ENCODE measurements at places on chromosomes 3 and 15. TPM values are rescaled to one million over a fixed set of nuclear protein-coding genes. Genes with fewer than 3 reads are reported as not detected.

Gene CRABP1
- not detected for total RNA-seq

Gene SHISA5
- total RNA-seq: 214 TPM

Gene SCN5A
- total RNA-seq: 0.72 TPM

GRCh38 chr15:94760348-94760747 lies 529.0 kb downstream of the MCTP2 start:
- no peak overlapping the region for H3K27ac ChIP-seq
- H3K4me3 ChIP-seq: no peak overlapping the region
- H3K27me3 ChIP-seq: no peaks in the 10 kb centered on the region
- no peaks in the 10 kb centered on the region for H3K4me1 ChIP-seq
- DNase-seq: no peak

- no peak overlapping the region for H3K27ac ChIP-seq
- no peaks in the 10 kb centered on the region for H3K4me1 ChIP-seq
- H3K36me3 ChIP-seq: no peaks in the 10 kb centered on the region
- no peaks in the 10 kb centered on the region for H3K27me3 ChIP-seq
Measured at GRCh38 chr3:19165654-19166053, 17.3 kb downstream of the KCNH8 start.

DNA sequence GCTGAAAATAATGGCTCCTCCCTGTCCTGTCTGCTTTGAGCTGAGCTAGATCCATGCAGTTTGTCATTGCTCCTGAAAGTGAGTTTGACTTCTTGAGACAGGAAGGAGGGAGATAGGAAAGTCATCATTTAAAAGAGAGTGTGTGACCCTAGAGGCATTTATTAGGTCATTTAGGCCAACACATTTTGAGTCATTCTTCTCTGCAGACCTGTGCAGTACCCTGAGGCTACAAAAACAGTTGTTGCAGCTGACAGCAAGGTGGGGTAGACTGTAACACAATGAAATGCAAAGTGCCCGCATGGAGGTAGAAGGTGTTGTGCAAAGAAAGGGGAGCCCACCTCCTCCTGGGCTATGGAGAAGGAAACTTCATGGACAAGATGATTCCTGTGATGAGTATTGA lies 102.8 kb upstream of the PFN2 start:
- DNase-seq: no peak
- H3K4me3 ChIP-seq: no peak overlapping the region
- no peaks in the 10 kb centered on the region for H3K36me3 ChIP-seq
- H3K27me3 ChIP-seq: no peaks in the 10 kb centered on the region
- no peaks in the 10 kb centered on the region for H3K4me1 ChIP-seq
- no peak overlapping the region for H3K27ac ChIP-seq

DNA sequence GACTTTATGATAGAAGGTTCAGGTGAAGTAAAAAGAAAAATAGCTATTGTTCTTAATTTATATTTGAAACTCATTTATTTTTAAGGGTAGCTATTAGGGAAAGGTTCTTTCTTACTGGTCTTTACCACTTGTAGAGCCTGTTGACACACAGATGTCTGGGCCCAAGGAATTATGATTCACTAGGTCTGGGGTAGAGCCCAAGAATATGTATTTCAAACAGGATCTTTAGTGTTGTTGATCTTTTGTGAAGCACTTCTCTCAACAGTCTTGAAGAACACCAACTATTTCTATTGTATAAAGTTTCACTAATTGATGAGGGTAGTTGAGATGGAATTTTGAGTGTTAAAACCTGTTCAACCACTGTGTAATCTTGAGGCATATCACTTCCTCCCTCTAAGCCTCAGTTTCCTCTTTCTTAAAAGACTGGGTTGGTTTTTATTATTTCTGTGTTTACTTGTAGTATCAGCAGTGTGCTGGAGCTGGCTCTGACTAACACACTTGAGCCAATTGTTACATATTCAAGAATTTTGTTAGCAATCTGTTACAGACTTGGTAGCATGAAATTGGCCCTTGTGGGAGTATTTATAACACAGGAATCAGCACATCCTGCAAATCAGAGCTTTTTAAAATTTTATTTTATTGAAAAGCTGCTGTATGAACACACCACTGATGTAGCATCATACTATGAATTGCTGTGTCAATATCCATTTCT lies 155.9 kb downstream of the RBMS3 start:
- H3K4me3 ChIP-seq: no peak overlapping the region
- no peaks in the 10 kb centered on the region for H3K4me1 ChIP-seq
- no peaks in the 10 kb centered on the region for H3K36me3 ChIP-seq
- no peak overlapping the region for H3K27ac ChIP-seq

GRCh38 chr3:38608086-38608775 lies 41.3 kb downstream of the SCN5A start:
- no peak overlapping the region for H3K27ac ChIP-seq
- no peak overlapping the region for H3K4me3 ChIP-seq
- no peaks in the 10 kb centered on the region for H3K27me3 ChIP-seq
- no peaks in the 10 kb centered on the region for H3K4me1 ChIP-seq
- H3K36me3 ChIP-seq: no peaks in the 10 kb centered on the region

- no peaks in the 10 kb centered on the region for H3K4me1 ChIP-seq
- no peak for DNase-seq
- no peak overlapping the region for H3K4me3 ChIP-seq
- no peaks in the 10 kb centered on the region for H3K36me3 ChIP-seq
Measured at GRCh38 chr15:27796405-27797320, 302.5 kb downstream of the OCA2 start.

Data from kidney (tissue), 22 donors.